ENCODE measurements at places on chromosomes 7 and 10. TPM values are rescaled to one million over a fixed set of nuclear protein-coding genes. Genes with fewer than 3 reads are reported as not detected.

DNA sequence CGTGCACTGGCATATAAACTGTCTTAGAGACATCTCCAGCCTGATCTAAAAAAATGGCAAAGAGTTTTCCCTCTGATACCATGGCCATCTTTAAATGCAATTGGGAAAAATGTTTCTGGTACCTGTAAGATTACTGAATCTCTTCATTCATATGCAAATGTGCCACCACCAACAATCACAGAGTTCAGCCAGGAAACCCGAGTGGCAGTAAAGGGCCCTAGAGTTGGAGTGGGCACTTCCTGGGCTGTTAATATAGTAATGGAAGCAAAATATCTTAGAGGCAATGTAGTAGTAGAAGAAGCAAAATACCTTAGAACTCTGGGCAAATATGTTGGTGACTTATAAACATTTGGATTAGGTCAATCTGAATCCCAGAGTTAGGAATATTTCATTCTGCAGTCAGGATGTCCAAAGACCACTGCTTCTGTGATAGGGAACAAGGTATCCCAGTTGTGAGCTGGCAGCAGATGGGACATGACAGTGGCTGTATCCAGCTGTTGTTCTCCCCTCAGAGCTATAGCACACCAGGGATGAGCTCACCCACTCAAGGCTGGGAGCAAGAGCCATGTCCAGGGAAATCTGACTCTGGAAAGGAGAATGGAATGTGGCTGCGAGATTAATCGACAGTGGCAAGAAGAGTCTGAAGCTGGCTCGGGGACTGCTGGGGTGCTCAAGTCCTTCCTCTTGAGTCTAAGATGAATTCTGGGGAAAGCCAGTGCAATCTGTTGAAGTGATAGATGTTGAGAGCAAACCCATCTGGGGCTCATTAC is 332.1 kb downstream of the PHTF2 start:
- peaks cover 5% of the 10 kb centered on the region for H3K27me3 ChIP-seq
- H3K27ac ChIP-seq: no peak overlapping the region
- no peak for ATAC-seq
- no peak overlapping the region for H3K4me3 ChIP-seq
- H3K4me1 ChIP-seq: no peaks in the 10 kb centered on the region
- H3K36me3 ChIP-seq: no peaks in the 10 kb centered on the region

DNA sequence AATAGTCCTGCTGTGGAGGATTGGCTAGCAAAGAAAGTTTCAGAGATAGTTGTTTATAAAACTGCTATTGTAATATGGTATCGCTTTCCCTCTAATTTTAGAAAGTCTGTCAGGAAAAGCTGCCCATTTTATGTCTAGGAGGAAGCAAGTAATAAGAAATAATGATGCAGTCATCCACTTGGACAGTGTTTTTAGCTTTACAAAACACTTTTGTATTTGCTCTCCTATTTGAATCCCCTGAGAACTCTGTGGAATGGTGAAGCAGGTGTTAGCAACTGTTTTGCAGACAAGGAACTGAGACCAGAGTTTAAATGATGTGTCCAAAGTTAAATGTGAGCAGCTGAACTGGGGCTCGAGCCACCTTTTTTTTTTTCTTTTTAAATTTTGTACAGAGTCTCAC is 455.8 kb downstream of the XPNPEP1 start:
- H3K27ac ChIP-seq: no peak overlapping the region
- no peak for ATAC-seq
- H3K27me3 ChIP-seq: no peaks in the 10 kb centered on the region
- no peaks in the 10 kb centered on the region for H3K36me3 ChIP-seq
- H3K4me1 ChIP-seq: no peaks in the 10 kb centered on the region

DNA sequence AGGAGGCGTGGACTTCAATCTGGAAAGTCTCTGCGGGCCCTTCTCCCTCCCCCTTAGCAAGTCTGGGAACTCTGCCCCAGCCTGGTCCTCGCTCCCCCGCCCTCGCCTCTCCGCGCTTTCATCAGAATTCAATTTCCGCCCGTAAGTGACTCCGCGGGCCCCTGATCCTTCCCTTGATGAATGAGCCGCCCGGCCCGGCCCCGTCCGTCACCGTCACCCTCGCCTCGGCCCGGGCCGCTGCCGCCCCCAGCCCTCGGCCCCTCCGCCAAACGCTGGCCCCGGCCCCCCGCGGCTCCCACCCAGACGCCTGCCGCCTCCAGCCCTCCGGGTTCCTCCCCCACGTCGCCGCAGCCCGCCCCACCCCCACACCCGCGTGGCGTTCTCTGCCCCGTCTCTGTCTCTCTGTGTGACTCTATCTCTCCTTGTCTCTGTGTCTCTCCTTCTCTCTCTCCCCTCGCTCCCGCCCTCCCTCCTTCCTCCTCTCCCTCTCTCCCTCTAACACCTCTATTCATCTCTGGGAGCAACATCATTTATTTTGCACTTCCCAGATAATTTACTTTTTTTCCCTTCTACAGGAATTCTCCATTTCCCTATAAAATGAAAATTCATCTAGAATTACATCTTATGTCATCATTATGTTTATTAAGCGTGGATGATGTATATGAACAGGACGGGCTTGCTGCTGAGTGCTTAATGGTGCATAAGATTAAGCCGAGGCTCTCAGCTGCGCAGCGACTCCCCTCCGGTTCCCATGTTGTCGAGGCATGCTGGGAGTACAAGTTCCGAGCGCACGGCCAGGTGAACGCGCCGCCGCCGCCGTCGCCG is 91.2 kb upstream of the PAX2 start:
- peak; percentile 52 for ATAC-seq
- peaks cover 11% of the 10 kb centered on the region for H3K36me3 ChIP-seq
- H3K27ac ChIP-seq: no peak overlapping the region
- peaks cover 63% of the 10 kb centered on the region for H3K27me3 ChIP-seq

DNA sequence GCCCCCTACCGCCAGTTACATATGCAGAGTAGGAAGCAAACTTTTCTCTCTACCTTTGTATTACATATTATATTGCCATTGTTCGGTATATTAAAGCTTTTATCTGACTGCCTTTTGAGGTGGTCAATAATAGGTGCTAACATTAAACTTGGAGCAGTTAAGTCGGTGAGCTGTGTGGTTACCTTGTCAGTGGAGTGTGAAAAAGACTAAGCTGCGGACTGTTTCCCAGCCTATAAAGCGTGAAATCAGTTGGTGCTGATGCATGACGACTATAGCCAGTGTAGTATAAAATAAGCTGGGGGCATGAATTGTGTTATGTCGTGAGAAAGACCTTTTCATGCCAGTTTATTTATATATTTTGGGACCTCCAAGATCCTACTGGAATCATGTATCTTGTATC is 33.7 kb downstream of the R3HCC1L start:
- no peak overlapping the region for H3K4me3 ChIP-seq
- ATAC-seq: no peak
- no peaks in the 10 kb centered on the region for H3K27me3 ChIP-seq
- peaks cover 94% of the 10 kb centered on the region for H3K36me3 ChIP-seq
- no peak overlapping the region for H3K27ac ChIP-seq

- no peaks in the 10 kb centered on the region for H3K27me3 ChIP-seq
- H3K36me3 ChIP-seq: no peaks in the 10 kb centered on the region
- H3K4me1 ChIP-seq: no peaks in the 10 kb centered on the region
Observed at GRCh38 chr10:47366731-47367460, 17.2 kb downstream of the ZNF488 start.

DNA sequence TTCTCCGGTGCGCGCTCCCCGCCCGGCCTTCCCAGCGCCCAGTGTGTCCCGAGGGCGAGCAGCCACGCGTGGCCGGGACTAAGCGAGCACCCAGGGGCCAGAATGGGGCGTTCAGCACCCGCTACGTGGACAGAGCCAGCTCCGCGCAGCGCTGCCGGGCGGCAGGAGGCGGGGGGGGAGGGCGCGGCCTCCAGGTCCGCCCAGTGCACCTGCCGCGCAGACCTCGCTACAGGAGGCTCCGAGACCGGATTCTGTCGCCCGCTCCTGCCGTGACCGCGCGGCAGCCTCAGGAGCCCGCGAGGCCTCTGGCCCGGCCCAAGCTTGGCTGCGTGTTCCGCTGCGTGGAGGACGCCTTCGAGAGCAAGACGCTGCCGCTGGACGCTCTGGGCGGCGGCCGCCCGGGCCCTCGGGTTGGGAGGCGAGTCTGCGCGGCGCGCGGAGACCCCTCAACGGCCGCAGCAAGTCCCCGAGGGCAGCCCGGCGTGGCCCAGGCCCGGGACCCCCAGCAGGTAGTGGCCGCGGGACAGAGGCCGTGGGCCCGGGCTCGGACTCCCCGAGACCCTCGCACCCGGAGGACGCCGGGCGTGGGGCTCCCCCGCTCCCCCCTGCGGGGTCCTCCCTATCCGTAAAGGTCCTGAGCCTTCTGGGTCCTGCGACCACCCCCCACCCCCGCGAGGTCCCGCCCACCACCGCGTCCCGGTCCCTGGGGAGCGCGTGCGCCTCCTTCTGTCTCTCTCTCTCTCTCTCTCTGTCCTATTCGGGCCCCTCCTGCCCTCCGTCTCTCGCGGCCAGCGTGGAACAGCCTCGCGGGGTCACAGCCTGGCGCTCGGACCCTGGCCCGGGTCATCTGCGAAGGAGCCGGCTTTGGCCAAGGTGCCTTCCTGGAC is 904 bp upstream of the DPYSL4 start:
- peaks cover 29% of the 10 kb centered on the region for H3K27me3 ChIP-seq
- no peak overlapping the region for H3K27ac ChIP-seq
- H3K4me1 ChIP-seq: no peaks in the 10 kb centered on the region
- peak; percentile 63 for ATAC-seq

DNA sequence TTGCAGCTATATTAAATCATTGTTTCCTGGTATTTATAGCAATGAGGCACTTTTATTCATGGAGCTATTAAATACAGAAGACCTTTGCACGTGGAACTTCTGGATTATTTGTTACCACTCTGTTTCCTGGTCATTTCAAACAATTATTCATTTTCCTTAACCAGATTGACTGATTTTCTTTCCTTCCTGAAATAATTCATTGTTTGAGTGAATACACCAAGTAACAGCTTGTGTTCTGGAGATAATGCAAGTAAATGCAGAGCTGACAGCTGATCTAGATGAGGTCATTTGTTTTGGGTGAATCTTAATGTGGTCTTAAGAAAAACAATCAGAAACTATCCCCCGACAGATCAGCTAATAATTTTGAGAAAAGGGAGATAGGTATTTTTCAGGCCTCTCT is 497.7 kb downstream of the KIF20B start:
- H3K36me3 ChIP-seq: no peaks in the 10 kb centered on the region
- no peaks in the 10 kb centered on the region for H3K4me1 ChIP-seq
- H3K4me3 ChIP-seq: no peak overlapping the region
- no peak overlapping the region for H3K27ac ChIP-seq
- ATAC-seq: no peak

- no peaks in the 10 kb centered on the region for H3K27me3 ChIP-seq
- no peak overlapping the region for H3K4me3 ChIP-seq
- H3K27ac ChIP-seq: no peak overlapping the region
- ATAC-seq: no peak
Observed at GRCh38 chr7:138519061-138519798, 59.2 kb downstream of the TRIM24 start.

GRCh38 chr10:103555325-103555649 is 61.8 kb downstream of the NEURL1 start:
- H3K4me3 ChIP-seq: no peak overlapping the region
- H3K36me3 ChIP-seq: no peaks in the 10 kb centered on the region
- peaks cover 29% of the 10 kb centered on the region for H3K27me3 ChIP-seq
- no peak overlapping the region for H3K27ac ChIP-seq

DNA sequence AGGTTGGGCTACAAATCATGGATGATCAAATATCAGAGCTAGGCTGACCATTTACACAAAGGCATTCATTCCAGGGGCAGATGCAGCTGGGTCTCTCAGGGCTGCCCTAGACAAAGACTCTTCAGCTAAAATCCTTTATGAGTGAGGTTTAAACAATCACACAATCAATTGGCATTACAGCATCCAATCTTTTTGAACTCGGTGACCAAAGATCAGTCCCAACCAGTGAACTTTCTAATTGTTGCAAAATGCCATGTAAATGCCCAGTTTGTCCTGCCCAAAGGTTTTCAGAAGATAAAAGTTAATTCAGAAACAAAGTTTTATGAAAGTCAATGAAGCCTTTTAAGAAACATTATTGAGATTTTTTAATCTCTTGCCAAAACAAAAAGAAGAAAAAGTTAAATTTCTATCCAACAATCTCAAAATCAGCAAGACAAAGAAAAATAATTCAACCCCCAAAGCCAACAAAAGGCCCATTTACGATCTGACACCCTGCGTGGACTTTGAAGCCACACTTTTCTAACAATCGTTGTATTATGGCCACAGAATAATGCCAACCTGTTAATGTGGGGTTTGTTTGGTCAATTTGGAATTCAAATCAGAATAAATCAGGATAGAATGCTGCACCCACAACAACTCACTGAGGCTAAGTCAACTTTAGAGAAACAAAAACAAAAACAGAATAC is 40.9 kb downstream of the GPR37 start:
- no peaks in the 10 kb centered on the region for H3K36me3 ChIP-seq
- H3K4me3 ChIP-seq: no peak overlapping the region
- H3K4me1 ChIP-seq: no peaks in the 10 kb centered on the region
- H3K27ac ChIP-seq: no peak overlapping the region
- ATAC-seq: no peak
- peaks cover 4% of the 10 kb centered on the region for H3K27me3 ChIP-seq

- H3K27me3 ChIP-seq: peaks cover 64% of the 10 kb centered on the region
- no peak overlapping the region for H3K27ac ChIP-seq
- H3K4me1 ChIP-seq: peaks cover 5% of the 10 kb centered on the region
Observed at GRCh38 chr7:142279601-142280000, 21.7 kb upstream of the PRSS58 start.

- no peak for ATAC-seq
- peaks cover 25% of the 10 kb centered on the region for H3K27me3 ChIP-seq
- H3K4me3 ChIP-seq: no peak overlapping the region
- H3K4me1 ChIP-seq: no peaks in the 10 kb centered on the region
Observed at GRCh38 chr10:118792526-118792925, 37.8 kb upstream of the CACUL1 start.

DNA sequence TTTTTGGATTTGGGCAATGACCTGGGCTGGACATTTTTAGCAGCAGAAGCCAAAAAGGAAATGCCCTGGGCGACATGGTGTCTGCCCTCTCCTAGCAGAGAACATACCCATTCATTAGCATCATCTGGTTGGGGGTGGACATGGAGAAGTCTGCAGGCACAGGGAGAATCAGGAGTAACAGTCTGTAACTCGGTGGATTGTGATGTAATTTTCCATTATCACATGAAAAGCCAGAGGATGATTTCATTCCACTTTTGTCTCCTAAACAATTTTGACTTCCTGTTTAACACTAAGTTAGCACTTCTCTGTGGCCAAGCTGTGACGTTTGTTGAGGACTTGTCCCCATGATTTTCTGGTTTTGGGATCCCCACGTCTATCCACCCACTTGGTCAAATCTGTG is 153.8 kb upstream of the HABP2 start:
- H3K27me3 ChIP-seq: peaks cover 3% of the 10 kb centered on the region
- H3K36me3 ChIP-seq: no peaks in the 10 kb centered on the region
- no peaks in the 10 kb centered on the region for H3K4me1 ChIP-seq

DNA sequence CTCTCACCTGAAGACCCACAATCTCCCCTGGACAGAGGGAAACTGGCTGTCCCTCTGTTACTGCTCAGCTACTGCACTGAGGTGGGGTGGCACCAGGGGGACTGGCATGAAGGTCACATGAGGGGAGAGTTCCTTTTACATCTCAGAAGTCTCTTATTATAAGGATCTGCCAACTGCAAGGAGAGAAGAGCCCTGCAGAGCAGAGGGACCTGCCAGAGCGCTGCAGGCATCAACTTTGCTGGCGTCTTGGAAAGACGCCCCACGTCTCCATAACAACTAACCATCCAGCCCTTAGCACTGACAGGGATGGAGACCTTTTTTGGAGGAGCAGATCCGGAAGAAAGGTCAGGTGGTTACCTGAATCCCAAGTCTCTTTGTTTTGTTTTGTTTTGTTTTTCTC is 218.6 kb downstream of the KCNMA1 start:
- peaks cover 10% of the 10 kb centered on the region for H3K27me3 ChIP-seq
- no peak overlapping the region for H3K27ac ChIP-seq
- H3K36me3 ChIP-seq: no peaks in the 10 kb centered on the region
- H3K4me3 ChIP-seq: no peak overlapping the region
- H3K4me1 ChIP-seq: no peaks in the 10 kb centered on the region

The KIAA1549 gene
- total RNA-seq: 1.1 TPM

The ECHS1 gene
- total RNA-seq: 61.3 TPM

The VSTM4 gene
- total RNA-seq: 0.06 TPM

The GIMAP5 gene
- 142 TPM for total RNA-seq

The VENTX gene
- 0.21 TPM for total RNA-seq

Measured in activated T-helper 17 cell treated with anti-CD3 and anti-CD28 coated beads, Interleukin-2, amount 50 U/mL, for 72 hours (primary cell).